ENCODE measurements at places on chromosomes 12 and 14.

DNA sequence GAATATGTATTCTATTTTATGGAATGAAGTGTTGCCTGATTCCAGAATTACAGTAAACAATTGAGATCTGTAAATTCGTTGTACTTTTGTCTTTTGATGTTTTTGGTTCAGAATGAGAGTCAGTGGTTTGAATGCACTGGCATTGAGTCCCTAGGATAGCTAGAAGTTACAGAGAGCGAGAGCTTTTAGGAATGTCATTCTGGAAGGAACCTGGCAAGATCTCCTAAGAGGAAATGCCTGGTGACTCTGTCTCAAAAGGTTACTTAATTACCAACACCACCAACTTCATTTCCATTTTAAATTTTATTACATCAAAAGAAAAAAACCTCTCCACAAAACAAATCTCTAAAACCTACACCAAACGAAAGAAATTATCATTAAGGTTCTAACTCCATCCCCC lies 6.0 kb upstream of the CEBPE start:
- no peak for DNase-seq

DNA sequence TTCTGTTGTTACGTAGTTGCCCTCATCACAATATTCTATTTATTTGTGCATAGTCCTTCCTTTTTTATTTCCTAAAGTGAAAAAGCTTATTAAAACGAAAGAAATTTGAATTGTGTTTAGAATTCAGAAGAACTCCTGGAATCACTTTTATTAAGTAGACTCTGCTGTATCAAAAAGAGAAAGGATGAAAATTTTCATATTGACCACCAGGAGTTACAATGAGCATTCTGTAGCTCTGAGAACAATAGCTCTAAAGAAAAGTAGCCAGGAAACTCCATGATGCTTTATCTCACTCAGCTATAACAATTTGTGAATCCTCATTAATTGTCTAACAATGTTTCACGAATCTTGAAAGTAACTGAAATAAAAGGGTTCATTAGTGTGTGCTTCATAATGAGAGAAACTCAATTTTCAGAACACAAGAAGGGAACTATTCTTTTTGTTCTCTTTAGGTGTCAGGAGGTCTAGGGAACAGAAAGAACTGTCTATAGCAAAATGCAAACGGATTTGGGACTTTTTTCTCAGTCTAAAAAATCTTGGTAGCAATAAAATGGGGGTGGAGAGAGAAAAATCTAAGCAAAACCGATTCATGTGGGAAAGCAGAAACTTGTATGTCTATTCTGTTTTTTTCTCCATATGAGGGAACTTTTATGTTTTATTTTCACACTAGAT lies 19.3 kb downstream of the ASCL1 start:
- no peak for DNase-seq

DNA sequence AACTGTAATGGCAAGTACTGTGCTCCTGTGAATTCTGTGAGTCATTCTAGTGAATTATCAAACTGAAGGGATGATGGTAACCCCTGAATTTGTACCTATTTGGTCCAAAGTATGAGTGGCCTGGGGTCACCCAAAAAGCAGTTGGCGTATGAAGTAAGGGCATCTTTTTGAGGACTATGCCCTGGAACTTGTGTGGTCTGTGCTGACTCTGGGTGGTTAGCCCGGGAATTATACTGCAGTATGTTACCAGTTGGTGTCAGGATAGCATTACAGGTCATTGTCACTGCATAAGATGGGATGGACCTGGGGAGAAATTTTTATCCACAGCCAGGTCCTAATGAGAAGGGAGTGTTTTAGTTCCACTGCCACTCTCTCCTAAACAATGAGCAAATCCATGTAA lies 174.7 kb downstream of the SSPN start:
- no peak for DNase-seq

DNA sequence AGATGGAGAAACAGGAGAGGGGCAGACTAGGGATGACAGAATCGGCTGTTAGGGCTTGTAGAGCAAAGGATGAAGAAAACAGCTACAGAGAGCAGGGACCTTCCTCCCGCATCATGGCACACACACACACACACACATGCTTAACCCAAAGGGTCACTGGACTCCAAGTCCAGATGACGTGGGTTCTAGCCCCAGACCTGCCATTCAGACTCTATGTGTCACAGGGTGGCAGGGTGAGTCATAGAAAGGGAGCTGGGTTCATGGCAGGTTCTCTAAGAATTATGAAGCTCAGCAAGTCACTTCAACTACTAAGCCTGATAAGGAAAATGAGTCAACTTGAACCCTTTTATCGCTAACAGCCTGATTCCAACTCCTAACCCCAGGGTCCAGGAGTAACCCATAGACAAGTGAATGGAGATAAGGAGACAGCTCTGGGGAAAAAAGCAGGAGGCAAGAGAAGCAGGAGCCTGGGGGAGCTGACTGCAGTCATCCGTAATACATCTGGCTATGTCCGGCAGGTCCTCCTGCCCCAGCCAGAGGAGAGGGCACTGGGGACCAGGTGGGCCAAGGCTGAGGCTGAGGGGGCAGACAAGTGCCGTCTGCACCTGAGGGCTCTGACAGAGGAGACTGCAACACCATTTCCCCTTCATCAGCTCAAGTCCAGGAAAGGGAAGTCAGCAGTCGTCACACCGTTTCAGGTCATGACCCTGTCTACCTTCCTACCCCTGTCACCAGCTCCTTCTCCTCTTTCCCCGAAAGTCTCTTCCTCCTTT lies 3.6 kb upstream of the TNFRSF1A start:
- peak; percentile 32 for DNase-seq

- DNase-seq = no peak
These were observed 90.7 kb downstream of the NINJ2 start for GRCh38 chr12:572532-572899.

DNA sequence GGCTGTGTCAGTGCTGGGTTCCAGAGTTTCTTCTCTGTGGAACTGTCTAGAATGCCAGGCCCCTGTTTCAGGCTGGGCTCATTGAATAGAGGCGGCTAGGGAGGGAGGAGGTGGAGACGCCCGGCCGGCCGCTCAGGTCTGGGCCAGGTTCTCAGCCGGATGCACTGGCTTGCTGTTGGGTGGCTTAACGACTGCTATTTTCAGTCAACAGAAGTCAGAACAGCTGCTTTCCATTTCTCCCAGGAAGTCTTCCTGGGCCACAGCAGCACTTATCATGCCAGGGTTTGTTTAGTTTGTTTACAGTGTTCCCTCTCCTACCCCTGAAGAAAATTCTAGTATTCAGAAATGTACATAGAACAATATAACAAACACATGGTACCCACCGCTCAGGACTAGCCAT lies 26.0 kb upstream of the VPS37B start:
- DNase-seq = no peak

DNA sequence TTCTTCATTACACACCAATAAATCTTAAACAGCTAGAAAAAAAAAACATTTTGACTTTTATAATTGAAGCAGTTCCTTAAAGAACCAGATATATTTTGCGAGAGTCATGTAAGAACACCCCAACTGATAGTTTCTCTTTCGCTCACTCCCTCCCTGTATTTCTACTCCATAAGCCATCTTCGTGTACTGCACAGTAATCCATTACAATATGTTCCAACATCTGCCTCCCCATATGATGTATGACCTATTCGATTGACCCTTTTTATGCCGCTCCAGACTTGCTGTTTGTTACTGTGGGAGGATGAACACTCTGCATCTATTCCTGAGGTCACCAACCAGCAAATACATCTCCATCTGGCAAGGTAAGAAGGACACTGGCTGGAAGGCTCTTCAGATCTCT lies 331.7 kb downstream of the SOX5 start:
- DNase-seq = no peak

DNA sequence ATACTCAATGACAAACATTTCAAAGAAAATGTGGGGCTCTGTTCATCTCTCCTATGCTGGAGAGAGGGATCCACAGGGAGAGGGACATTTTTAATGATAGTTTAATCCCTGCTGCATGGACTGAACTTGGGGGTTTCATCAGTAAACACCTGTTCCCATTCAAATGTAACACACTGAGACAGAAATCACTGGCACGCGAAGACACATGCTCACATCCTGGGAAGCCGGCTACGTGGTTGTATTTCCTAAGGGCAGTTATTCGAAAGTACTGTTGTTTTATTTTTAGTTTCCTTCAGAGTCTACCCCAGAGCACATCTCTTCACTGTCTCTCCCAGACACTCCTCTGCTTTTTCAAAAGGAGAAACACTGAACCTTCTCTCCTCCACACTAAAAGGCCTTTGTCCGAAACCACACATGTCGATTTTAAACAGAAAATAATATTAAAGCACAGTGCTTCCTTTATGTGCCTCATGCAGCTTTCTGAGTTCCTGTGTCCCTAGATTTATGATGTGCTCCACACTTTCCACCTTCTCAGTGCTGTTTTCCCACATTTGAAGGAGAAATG lies 52.8 kb downstream of the PTHLH start:
- DNase-seq = no peak

DNA sequence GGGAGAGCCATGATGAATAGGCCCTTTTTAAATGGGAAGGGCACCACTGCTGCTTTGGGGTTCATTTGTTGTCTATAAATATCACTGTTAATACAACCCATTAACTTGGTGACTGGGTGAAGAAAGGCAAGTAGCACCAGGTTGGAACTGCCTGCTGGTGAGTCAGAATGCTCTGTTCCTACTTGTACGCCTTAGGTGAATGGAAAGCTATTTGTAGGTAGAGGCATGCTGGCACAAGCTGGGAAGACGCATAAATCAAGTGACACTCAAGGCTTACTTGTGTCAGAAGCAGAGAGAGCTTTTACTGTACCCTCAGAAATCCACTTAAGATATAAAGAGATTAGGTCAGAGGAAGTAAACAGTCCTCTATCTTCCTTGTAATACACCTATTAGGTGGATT lies 142.5 kb downstream of the TMX1 start:
- no peak for DNase-seq

- DNase-seq = no peak
These were observed 43.4 kb downstream of the TEAD4 start for GRCh38 chr12:3002646-3003045.

- no peak for DNase-seq
These were observed 79.5 kb downstream of the SINHCAF start for GRCh38 chr12:31246470-31246850.

DNA sequence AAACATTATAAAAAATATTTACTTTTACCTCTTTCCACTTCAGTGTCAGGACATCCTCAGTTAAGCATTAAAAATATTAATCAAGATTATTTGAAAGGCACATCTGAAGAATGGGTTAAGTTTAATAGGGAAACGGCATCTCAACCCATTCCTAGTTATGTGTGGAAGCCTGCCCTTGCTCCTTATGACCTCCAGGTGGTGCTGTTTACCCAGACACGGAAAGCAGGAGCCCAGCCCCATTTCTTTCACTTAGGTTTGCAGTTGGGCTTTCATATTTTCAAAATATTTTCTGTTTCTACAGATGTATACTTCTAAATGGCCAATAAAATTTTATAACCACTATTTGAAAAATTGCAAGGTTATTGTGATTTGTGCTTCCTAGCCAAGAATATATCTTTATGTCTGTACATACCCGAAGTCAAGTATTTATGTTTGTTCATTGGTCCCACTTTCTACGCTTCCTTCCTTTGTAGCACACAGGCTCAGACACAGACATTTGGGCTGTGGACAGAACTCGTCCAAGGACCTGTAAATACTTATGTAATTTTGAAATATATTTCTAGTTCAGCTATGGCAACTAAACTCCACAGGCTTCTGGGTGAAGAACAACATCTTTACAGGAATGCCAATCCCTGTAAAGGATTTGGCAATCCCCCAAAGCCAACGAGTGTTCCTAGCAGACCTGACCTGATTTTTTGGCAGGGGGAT lies 247.1 kb downstream of the AKAP6 start:
- DNase-seq = peak; percentile 37

DNA sequence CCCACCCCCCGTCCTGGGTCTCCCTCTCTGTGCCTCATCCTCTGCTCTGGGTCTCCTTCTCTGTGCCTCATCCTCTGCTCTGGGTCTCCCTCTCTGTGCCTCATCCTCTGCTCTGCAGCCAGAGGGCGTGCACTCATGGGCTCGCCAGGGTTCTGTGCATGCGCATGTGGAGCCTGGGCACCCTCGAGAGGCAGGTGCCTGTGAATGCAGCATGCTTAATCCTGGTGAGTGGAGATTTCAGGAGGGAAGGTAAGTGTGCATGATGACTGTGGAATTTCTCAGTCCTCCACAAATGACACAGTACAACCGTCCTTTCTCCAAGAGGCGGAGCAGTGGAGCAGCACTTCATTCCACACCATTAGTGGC lies 65.2 kb downstream of the EP400 start:
- DNase-seq = no peak

DNA sequence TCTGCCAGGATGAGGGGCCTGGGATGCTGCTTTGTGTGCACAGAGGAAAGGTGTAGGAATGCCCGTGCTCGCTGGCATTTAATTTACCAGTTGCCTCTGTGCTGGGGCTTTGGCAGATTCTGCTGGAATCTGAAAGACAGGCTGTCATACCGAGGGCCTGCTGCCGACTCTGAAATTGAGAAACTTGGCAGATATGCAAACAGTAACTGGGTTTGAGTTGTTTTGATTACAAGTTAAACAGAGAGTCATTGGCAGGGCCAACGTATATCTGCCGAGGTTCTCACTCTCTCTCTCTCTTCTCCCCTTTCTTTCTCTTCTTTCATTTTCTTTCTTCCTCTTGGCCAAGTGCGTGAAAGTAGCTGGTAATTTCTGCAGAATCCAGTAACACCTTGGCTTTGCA lies 618.7 kb downstream of the VRK1 start:
- no peak for DNase-seq

Data from AML-193 (cell line).